ENCODE measurements at places on chromosomes 12 and 14.

DNA sequence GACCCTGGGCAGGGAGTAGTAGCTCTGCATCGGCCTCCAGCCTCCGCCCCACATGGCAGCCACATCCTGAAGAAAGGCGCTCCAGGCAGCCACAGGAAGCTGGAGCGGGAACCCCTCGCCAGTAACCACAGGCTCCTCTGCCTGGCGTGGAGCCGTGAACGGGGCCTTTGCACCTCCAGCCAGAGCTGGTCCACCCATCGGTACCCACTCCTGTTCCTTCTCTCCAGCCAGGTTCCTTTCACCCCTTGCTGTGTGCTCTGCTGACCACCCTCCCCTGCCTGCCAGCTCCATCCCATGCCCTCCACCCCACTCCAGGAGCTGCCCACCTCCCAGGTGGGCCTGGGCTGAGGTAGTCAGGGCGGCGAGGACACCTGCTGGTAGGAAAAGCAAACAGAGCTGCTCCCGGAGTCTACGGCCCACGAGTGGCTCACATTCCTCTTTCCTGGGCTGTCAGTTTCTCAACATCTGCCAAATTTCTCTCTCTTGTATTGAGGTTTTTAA lies 2.7 kb downstream of the TGFB3 start:
- DNase-seq = no peak

- no peak for DNase-seq
Measured at GRCh38 chr14:82647088-82647810, 1113.6 kb upstream of the SEL1L start.

GRCh38 chr14:90554341-90554740 lies 157.5 kb downstream of the CALM1 start:
- DNase-seq = no peak

DNA sequence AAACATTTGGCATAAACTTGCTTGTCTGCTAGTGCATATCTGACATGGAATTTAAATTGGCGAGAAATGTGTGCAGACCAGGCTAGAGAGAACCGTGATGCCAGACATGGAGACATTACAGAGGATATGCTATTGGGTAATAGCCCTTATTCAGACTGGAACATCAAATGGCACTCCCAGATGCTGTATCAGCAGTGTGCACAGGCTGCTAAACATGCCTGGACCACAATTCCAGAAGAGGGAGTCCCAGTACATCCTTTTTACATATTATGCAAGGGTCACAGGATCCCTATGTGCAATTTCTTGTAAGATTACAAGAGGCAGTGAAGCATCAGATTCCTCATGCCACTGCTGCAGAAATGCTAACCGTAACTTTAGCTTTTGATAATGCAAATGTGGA lies 354.5 kb upstream of the FOXG1 start:
- DNase-seq = no peak

- no peak for DNase-seq
Measured at GRCh38 chr12:102533483-102534215, 53.3 kb upstream of the IGF1 start.

DNA sequence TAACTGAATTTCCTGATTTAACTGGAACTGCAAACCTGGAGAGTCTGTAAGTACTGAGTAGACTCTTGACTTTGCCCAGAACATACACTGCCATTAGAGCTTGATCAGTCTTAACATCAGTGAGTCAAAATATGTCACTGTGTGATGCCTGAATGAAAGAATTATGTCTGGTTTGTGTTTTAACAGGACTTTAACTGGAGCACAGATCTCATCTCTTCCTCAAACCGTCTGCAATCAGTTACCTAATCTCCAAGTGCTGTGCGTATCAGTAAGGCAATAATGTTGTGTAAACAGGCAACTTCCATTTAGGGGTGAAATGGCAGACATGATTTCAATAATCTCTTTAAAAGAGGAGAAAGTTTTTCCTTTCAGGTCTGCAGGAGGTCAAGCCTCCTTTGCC lies 97.0 kb downstream of the ZFC3H1 start:
- no peak for DNase-seq
